Stimulated activated CD4-positive, alpha-beta T cell treated with anti-CD3 and anti-CD28 coated beads, Interleukin-12 subunit alpha, Interleukin-12 subunit beta, amount 100 ng/mL, for 4 hours (primary cell): ENCODE measurements at places on chromosomes 1 and 21.
A peak's percentile ranks its signal among the peaks of the same experiment; 100 is the strongest.

DNA sequence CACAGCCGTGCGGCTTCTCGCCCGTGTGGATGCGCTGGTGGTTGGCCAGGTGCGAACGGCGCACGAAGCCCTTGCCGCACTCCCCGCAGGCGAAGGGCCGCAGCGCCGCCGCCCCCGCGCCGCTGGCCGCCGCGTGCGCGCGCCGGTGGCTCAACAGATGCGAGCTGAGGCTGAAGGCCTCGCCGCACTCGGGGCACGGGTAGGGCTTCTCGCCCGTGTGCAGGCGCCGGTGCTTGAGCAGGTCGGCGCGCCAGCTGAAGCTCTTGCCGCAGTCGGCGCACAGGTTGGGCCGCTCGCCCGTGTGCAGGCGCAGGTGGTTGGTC, 24.9 kb downstream of the ZNF697 start:
- DNase-seq, result no peak

GRCh38 chr1:154944401-154945159, 8.1 kb upstream of the PMVK start:
- DNase-seq, result no peak

GRCh38 chr1:114232691-114233090, 79.0 kb upstream of the SYT6 start:
- no peak for DNase-seq

DNA sequence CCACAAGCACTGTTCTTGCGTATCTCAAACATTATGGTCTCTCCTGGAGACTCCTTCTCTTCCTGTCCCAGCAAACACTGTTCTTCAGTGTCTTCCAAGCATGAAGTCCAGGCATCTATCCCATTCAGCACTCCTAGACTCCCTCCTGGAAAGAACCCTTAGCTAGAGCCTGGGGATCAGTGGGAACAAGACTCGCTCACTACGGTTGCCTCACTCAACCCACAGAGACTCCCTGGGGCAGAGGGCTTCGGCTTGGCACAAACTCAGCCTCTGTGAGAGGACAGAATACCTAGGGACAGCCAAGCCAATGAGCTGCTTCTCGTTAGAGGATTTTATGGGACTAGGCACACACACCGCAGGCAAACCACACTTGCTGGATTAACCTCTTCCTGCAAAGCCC, 86.5 kb upstream of the IPO9 start:
- no peak for DNase-seq

DNA sequence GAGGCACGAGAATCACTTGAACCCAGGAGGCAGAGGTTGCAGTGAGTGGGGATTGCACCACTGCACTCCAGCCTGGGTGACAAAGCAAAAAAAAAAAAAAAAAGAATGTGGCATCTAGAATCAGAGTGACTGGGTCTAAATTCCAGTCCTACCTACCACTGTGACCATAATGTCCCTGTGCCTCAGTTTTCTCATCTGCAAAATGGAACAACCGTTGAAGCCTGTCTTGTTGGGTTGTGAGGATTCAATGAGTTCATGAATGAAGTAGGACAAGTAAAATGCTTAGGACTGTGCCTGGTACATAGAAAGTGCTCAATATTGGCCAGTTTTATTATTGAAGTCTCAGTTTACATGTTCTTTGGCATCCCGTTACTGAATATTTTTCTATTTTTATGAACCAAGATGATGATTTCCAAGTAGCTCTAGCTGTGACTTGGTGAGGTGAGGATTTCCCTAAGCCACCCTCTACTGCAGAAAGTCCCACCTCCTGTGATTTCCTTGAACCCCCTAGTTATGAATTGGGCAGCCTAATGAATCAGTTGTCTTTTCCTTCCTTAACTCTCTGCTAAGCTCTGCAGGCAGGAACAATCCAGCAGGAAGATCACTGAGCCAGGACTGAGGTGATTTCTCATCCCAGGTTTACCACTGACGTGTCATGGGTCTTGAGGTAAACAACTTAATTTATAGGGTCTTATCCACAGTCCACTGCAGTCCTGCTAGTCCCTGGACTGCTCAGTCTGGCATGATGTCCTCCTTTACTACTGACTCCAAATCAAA, 18.9 kb upstream of the MEAF6 start:
- no peak for DNase-seq

DNA sequence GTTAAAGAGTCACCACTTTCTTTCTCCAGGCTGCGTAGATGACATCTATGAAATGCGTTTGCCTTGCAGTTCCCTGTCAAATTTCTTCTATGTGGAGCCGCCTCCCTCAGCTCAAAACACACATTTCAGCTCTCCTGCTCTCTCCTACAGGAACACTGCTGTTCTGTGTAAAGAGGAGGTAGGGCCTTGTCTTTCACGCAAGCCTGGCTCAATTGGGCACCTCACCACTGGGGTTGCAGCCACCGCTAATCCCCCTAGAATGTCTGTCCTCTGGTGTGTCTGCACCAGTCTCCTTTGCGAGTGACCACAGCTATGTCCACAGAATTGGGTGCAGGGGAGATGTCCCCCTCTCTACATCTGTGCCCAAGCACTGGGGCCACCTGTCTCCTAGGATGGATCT, 31.8 kb upstream of the CFHR4 start:
- DNase-seq, result no peak

DNA sequence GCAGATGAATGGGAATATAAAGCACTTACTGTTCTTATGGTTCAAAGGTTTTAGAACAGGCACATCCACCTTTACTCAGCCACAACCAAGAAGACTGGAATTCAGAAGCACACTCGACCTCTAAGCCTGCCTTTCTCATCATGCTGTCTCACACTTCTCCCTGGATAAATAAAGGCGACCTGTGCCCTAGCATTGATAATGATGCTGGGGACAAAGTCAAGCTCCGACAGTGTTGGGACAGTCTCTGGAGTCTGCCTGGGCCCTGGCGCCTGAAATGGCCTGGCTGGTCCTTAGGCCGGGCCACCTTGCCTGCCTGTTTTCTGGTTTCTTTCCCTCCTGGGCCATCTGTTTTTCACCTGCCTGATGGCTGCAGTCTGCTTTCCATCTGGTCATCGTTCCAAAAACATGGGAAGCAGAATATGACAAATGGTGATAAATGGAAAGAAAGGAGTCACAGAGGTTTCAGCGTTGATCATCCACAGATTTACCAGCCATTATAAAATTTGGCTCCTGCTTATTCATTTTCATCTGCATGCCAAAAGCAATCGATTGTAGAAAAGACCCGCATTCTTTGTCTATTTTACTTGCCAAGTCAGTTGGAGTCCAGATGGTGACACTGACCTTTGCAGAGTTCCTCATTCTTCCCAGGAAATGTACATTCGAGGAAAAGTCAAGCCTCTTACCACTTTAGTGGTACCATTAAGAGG, 91.2 kb upstream of the KCNJ15 start:
- no peak for DNase-seq

GRCh38 chr1:21622466-21623315, 46.5 kb downstream of the RAP1GAP start:
- DNase-seq, result peak; percentile 62

DNA sequence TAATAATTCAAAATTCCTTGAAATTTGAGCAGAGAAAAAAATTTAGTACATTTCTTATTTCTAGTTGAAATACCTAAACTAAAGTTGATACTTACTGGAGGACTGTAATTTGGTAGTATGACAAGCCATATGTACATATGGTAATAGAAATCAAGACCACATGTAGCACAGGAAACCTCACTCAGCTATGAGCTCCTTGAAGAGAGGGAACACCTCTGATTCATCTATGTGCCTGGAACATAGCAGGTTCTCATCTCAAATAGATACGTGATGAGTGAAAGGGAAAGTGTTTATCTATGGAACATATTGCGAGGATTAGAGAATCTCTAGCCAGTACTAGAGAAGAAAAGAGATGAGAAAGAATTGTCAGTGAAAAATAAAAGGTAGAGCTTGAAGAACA, 47.9 kb upstream of the GNG4 start:
- DNase-seq, result no peak

GRCh38 chr1:84117868-84118267, 26.2 kb upstream of the PRKACB start:
- no peak for DNase-seq

- no peak for DNase-seq
These were observed 36.0 kb upstream of the COL6A2 start for GRCh38 chr21:46061950-46062349.

DNA sequence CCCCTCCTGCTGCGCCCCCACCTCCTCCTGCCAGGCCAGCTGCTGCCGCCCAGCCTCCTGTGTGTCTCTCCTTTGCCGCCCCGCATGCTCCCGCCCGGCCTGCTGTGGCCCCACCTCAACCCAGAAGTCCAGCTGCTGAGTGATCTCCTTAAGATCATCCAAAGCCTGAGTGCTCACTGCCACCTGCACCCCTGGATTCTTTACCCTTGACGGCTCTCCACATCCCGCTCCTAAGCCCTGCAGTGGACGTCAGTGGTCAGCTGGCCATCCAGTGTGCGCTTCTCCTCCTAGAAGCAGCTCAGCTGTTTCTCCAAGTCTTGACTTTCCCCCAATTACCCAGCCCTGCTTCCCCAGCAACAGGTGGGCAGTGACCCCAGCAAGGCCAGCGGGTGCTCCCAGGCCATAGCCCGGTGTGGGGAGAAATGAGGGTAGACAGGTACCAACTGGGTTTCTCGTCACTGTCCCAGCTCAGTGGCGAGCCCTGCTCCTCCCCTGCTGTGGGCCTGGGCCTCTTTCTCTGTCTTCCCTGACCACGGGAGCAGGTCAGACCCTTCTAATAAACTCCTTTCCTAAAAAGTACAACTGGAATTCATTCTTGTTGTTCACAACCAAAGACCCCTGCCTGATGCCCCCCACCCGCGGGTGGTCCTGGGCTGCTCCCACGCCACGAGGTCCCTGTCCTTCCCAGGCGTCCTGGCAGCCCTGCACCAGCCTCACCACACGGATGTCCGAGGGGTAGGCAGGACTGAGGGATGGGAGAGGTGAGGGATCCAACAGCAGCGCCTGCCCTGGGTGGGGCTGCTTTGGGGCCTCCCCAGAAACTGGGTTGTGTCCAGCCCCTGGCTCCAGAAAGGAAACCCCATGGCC, 1.4 kb downstream of the KRTAP10-7 start:
- no peak for DNase-seq

GRCh38 chr21:23811805-23812204, 1795.5 kb downstream of the MRPL39 start:
- DNase-seq, result no peak

DNA sequence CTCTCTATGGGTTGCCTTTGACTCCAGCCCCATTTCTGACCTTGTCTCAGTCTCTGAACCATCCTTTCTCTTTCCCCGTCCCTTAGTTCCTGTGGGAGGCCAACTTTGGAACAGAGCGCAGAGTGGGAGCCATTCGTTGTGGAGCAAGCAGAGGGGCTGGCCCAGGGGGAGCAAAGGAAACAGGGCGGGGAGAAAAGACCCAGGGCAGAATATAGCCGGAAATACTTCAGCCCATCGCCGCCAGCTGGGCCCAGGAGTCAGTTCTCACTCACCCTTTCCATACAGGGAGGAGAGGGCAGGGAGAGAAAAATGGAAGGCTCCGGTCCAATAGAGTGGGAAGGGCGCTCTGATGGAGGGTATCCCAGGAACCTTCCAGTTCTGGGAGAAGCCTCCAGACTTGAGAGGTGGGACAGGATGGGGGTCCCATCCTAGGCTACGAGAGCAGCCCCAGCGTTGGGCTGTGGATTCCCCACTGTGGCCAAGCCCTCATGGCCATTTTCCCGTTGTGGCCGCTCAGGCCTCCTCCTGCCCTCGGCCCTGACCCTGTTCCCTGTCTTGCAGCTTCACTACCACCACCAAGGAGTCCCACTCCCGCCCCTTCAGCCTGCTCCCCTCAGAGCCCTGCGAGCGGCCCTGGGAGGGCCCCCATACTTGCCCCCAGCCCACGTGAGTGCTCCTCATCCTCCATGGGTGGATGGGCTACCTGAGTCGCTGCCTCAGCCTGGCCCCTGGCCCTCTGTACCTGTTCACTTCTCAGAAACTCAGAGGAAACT, 10.9 kb downstream of the PEAR1 start:
- DNase-seq, result no peak

DNA sequence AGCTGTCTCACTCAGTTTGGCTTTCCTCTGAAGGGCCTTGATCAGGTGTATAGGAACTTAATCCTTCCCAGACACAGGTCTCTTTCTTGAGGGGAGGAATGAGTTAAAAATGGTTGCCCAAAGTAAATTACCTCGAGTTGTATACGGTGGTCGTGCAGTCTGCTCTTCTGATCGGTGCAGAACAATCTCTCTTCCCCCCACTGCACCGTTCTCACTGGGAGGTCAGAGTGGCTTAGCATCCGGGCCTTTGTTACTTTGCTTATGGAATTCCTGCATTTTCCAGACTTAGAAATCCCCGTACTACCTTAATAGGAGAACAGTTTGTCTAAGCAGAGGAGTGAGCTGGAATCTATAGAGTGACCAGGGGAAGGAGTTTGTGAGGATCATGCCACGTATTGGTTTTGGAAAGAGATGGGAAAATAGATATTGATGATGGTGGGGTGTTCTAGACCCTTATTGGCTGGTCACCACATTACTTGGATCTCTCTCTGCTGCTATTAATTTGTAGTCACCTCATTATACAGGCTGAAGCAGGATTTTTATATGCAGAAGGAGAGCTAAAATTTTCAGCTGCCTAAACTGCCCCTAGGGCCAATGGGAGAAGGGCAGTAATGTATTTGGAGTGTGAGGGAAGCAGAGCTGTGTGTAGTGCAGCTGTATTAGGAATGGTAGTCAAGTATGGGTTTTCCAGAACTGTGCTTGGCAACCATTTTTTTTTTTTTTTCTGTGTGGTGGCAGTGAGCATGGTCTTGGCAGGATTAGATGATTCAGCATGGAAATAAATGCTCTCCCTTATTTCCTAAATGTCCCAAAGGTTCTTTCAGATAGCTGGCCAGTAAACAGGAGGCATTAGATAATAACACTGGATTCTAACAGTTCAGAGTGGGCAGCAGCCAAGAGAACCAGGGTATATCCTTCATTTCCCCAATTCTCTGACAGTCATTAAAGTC, 81.5 kb downstream of the NDUFS5 start:
- DNase-seq, result no peak

- DNase-seq, result no peak
These were observed 93.5 kb upstream of the CAMK1G start for GRCh38 chr1:209490013-209490412.

DNA sequence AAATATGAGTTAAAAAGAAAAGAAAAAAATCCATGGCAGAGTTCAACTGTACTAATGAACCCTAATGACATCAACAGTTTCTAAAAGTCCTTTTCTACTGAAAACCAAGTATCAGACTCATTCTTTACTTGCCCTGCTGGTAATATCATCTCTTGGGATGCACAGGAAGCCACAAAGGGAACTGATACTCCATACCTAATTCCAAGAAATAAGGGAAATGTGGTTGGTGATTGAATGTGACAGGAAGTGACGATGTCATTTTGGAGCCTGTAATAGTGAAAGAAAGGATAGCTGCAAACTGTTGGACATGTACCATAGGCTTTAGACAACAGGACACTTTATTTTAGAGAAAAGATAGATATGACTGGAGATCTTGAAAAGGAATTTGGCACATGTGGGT, 98.7 kb upstream of the VAV3 start:
- no peak for DNase-seq
